Activated CD4-positive, alpha-beta memory T cell treated with anti-CD3 and anti-CD28 coated beads, Interleukin-2, amount 10 ng/mL, durations not matched to agents 7 days and 5 days (primary cell): ENCODE measurements at places on chromosomes 12 and 14. TPM values are rescaled to one million over a fixed set of nuclear protein-coding genes. Genes with fewer than 3 reads are reported as not detected.

DNA sequence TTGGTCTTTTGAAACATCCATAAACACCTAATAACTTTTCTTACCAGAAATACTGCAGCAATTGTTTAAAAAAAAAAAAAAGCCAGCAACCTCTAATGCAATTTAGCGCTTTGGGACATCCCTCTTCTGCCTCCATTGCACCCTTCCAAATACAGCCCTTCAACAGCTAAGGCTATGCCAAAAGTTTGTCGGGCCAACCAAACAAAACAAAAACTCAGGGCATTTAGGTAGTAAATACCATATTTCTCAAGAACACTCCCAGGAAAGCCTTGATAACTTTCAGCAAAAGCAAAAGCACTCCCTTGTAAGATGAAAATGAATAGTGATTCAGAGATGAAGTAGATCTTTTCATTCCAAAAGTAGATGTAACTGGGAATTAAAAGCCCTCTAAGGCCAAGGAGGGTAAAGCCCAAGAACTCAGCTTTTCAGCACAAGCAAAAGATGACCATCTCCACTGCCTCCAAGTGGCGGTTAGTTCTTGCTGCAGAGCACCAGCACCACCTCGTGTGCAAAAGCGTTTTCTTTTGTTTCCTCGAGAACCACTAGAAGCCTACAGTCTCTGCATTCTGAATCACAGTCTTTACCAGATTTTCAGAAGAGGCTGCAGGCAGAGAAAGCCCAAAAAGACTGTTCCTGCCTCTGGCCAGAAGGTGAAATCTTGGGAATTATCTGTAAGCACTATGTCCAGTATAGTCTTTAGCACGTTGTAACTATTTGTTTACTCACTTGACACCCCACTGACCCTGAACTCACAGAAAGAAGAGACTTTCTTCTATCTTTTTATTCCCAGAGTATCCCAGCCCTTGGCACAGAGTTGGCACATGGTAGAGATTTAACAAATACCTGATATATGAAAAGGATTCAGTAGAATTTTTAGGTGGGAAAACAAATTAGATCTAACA, 53.1 kb downstream of the SIX6 start:
- H3K27me3 ChIP-seq: peaks cover 5% of the 10 kb centered on the region
- peak; percentile 32 for DNase-seq
- H3K4me1 ChIP-seq: no peaks in the 10 kb centered on the region
- H3K36me3 ChIP-seq: no peaks in the 10 kb centered on the region

- H3K4me3 ChIP-seq: peak overlapping the region; percentile 13
- peak overlapping the region; percentile 66 for H3K27ac ChIP-seq
- peak; percentile 79 for DNase-seq
- peaks cover 17% of the 10 kb centered on the region for H3K4me1 ChIP-seq
- peaks cover 5% of the 10 kb centered on the region for H3K27me3 ChIP-seq
These were observed 50.5 kb downstream of the IRF2BPL start for GRCh38 chr14:76977793-76978720.

- H3K27me3 ChIP-seq: peaks cover 37% of the 10 kb centered on the region
- no peak for DNase-seq
- H3K36me3 ChIP-seq: no peaks in the 10 kb centered on the region
- peaks cover 33% of the 10 kb centered on the region for H3K4me1 ChIP-seq
These were observed 2.2 kb downstream of the FRMD6 start for GRCh38 chr14:51653775-51654532.

- DNase-seq: no peak
- no peak overlapping the region for H3K4me3 ChIP-seq
- H3K27me3 ChIP-seq: peaks cover 20% of the 10 kb centered on the region
- no peak overlapping the region for H3K27ac ChIP-seq
- no peaks in the 10 kb centered on the region for H3K36me3 ChIP-seq
These were observed 82.5 kb upstream of the HOXC13 start for GRCh38 chr12:53856132-53856531.

GRCh38 chr12:32191445-32191844, 84.8 kb downstream of the BICD1 start:
- no peak overlapping the region for H3K27ac ChIP-seq
- DNase-seq: no peak
- H3K4me3 ChIP-seq: no peak overlapping the region
- H3K4me1 ChIP-seq: peaks cover 3% of the 10 kb centered on the region

- H3K4me1 ChIP-seq: no peaks in the 10 kb centered on the region
- DNase-seq: no peak
- no peak overlapping the region for H3K27ac ChIP-seq
- H3K36me3 ChIP-seq: no peaks in the 10 kb centered on the region
These were observed 149.7 kb downstream of the PTPRO start for GRCh38 chr12:15472036-15472435.

DNA sequence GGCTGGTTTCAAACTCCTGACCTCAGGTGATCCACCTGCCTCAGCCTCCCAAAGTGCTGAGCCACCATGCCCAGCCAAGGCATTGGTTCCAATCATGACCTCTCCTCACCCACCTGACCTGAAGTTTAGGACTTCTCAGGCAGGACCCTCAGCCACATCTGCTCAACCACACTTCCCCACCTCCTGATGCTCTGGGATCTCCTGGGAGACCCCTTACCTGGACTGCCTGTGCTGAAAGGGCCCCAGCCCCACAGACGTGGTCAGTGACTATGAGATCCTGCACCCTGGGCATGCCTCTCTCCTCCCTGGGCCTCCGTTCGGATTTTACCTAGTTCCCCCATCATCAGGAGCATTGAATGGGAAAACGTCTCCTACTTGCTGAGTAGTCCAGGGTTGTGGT, 18.0 kb downstream of the GSC start:
- no peak overlapping the region for H3K27ac ChIP-seq
- H3K4me1 ChIP-seq: no peaks in the 10 kb centered on the region
- no peak for DNase-seq
- H3K36me3 ChIP-seq: no peaks in the 10 kb centered on the region

GRCh38 chr12:112007945-112008344, 5.0 kb downstream of the TMEM116 start:
- peaks cover 36% of the 10 kb centered on the region for H3K36me3 ChIP-seq
- H3K4me1 ChIP-seq: peaks cover 46% of the 10 kb centered on the region
- H3K4me3 ChIP-seq: no peak overlapping the region
- no peak overlapping the region for H3K27ac ChIP-seq
- no peak for DNase-seq
- no peaks in the 10 kb centered on the region for H3K27me3 ChIP-seq

GRCh38 chr12:26278266-26278665, 82.9 kb downstream of the SSPN start:
- no peak overlapping the region for H3K27ac ChIP-seq
- no peaks in the 10 kb centered on the region for H3K27me3 ChIP-seq
- H3K4me1 ChIP-seq: peaks cover 18% of the 10 kb centered on the region

DNA sequence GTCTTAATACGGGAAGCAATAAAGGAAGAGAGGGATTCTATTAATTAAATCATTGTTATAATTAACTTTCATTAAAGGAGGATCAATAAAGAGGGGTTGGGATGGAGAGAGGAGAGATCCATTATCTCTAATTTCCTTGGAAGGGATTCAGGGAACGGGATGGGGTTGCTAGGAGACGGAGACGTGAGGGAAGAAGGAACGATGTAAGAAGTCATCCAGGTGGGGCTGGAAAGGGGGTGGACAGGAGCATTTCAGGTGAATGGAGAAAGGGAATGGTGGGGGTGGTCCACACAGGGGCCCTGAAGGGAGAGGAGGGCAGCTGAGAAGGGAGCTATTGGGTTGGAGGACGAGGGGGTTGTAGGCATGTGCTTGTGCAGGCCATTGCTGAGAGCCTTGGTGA, 17.2 kb downstream of the CALCOCO1 start:
- no peak for DNase-seq
- no peak overlapping the region for H3K4me3 ChIP-seq
- H3K4me1 ChIP-seq: no peaks in the 10 kb centered on the region
- peaks cover 27% of the 10 kb centered on the region for H3K27me3 ChIP-seq
- no peak overlapping the region for H3K27ac ChIP-seq
- no peaks in the 10 kb centered on the region for H3K36me3 ChIP-seq

GRCh38 chr12:30144777-30145683, 361.3 kb upstream of the TMTC1 start:
- DNase-seq: no peak
- no peaks in the 10 kb centered on the region for H3K4me1 ChIP-seq
- no peak overlapping the region for H3K4me3 ChIP-seq
- H3K27ac ChIP-seq: no peak overlapping the region

DNA sequence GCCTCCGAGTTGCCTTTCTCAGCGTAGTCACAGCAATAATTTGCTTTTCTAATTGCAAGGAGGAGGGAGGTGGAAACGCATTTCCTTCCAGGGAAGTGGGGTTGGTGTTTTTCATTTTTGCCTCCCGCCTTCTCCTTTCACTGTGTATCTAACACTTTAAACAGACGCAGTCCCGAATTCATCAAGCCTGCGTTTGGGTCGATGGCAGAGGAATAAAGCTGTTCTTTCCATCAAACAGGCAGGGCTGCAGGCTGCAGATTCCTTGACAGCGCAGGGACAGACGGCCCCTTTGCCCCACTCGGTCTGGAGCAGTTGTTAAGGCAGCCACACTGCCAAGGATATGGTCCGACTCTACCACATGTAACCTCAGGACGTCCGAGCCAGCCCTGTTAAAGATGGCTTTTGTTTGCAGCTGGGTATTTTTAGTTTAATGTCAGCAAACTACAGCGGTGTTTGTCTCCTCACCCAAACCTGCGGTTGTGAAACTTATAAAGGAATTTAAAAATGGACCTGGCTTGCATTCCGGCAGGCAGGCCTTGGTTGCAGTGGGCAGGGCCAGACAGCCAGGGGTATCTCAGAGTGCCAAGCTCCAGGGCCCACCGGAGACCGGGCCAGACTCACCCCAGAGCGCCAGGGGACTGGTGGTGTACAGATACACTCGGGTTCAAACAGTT, 2.1 kb downstream of the CHST11 start:
- H3K4me1 ChIP-seq: peaks cover 48% of the 10 kb centered on the region
- H3K27ac ChIP-seq: peak overlapping the region; percentile 90
- H3K27me3 ChIP-seq: peaks cover 4% of the 10 kb centered on the region
- DNase-seq: peak; percentile 44
- H3K4me3 ChIP-seq: peak overlapping the region; percentile 99

- no peak overlapping the region for H3K4me3 ChIP-seq
- no peaks in the 10 kb centered on the region for H3K27me3 ChIP-seq
- DNase-seq: no peak
- H3K27ac ChIP-seq: no peak overlapping the region
- peaks cover 53% of the 10 kb centered on the region for H3K36me3 ChIP-seq
These were observed 14.5 kb downstream of the CFAP73 start for GRCh38 chr12:113164014-113164413.

DNA sequence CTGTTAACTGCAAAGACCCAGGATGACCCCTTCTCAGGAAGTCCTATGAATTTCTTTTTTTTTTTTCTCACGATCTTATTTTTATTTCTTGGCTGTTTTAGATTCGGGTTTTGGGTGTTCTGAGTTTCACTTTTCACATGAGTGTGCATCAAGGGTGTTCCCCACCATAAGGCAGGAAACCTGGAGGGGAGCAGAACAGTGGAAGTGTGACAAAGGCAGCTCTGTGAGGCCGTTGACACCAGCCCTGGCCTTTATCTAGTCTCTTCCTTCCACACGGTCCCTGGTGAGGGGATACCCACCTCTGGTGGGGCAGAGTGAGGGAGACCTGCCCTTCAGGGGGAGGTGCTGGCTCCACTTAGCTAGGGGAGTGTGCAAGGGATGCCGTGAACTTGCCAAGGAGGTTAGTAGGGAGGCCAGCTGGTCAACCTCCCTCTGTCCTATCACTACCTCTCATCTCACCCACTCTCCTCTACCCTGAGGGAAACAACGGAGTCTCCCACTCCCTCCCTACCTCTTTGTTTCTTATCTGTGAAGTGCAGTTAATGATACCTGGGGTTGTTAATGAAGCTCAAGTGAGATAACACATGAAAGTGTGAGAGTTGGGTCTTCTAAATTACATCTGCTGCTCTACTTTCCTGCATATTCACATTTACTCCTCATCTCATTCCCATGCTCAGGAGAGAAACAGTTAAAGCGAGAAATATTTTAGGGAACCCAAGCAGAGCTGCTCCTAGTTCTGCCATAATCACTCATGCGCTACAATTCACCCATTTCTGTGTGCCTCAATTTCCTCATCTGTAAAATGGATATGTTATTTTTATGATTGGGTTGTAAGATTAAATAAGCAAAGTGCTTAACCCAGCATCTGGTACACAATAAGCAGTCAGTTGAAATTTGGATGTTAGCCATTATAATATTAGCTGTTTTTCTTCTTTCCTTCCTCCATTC, 4.4 kb upstream of the GALNT6 start:
- DNase-seq: peak; percentile 45
- peaks cover 51% of the 10 kb centered on the region for H3K4me1 ChIP-seq
- peak overlapping the region; percentile 96 for H3K27ac ChIP-seq
- peak overlapping the region; percentile 76 for H3K4me3 ChIP-seq

GRCh38 chr12:113500306-113500675, 28.6 kb upstream of the LHX5 start:
- no peak overlapping the region for H3K27ac ChIP-seq
- H3K4me1 ChIP-seq: no peaks in the 10 kb centered on the region
- H3K27me3 ChIP-seq: peaks cover 16% of the 10 kb centered on the region
- H3K4me3 ChIP-seq: no peak overlapping the region

DNA sequence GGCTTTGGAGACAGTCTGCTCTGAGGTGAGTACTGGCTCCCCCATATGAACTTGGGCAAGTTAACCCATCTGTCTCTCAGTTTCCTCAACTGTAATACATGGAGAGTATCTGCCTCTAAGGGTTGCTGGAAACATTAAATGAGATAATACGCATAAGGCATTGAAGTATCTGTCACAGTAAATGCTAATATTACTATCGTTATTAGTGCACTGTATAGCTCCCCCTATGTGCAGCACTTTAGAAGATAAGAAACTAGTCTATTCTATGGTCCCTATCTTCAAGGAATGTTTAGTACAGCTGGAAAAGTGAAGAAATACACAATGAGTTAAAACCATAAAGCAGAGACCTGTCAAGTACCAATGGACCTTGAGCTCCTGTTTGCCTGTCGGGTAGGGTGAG, 51.7 kb upstream of the CFL2 start:
- DNase-seq: no peak
- H3K4me1 ChIP-seq: no peaks in the 10 kb centered on the region
- no peak overlapping the region for H3K27ac ChIP-seq
- no peaks in the 10 kb centered on the region for H3K27me3 ChIP-seq
- no peak overlapping the region for H3K4me3 ChIP-seq

KCNJ8 gene
- not detected for total RNA-seq

KLRC2 gene
- not detected for total RNA-seq

CCDC88C gene
- total RNA-seq: 175 TPM

CORO1C gene
- total RNA-seq: 30.9 TPM

ST8SIA1 gene
- 3.1 TPM for total RNA-seq

SSTR1 gene
- total RNA-seq: not detected

CACNA1C gene
- 0.30 TPM for total RNA-seq

INSM2 gene
- not detected for total RNA-seq

SPIC gene
- not detected for total RNA-seq
